Stimulated activated CD8-positive, alpha-beta memory T cell treated with anti-CD3 and anti-CD28 coated beads, Interleukin-12 subunit alpha, Interleukin-12 subunit beta, amount 100 ng/mL, for 1 hour (primary cell): ENCODE measurements at places on chromosomes 12 and 14.

DNA sequence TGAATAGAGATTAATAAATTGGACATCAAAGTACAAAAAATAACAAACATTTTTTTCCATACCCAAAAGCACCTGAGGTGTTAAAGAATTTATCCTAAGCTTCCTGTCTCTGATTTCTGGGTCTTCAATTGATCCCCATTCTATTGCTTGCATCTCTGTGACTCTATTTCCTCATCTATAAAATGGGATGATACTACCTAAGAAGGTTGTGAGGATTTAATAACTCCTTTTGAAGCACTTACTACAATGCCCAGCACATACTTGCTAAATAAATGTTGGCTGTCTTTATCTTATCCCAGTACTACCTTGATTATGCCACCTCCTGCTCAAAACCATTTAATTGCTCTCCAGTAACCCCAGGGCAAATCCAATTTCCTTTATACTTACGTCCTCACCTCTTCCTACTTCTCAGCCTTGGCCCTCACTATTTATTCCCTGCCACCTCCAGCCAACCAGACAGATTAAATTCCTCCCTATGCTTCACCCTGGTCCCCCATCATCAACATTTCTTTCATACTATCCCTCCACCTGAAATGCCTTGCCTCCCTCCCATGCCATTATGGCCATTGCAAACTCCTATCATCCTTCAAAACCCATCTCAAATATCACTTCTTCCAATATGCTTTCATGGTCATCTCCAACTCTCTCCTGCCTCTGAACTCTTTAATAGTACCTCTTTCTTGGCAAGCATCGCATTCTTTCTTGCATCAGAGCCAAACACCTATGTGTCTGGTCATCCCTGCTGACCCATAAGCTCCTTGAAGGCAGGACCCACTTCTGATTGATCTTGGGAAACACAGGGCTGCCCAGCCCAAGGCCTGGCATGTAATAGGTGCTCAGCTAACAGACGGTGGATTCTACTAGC, 7.9 kb upstream of the ASIC1 start:
- DNase-seq = no peak

DNA sequence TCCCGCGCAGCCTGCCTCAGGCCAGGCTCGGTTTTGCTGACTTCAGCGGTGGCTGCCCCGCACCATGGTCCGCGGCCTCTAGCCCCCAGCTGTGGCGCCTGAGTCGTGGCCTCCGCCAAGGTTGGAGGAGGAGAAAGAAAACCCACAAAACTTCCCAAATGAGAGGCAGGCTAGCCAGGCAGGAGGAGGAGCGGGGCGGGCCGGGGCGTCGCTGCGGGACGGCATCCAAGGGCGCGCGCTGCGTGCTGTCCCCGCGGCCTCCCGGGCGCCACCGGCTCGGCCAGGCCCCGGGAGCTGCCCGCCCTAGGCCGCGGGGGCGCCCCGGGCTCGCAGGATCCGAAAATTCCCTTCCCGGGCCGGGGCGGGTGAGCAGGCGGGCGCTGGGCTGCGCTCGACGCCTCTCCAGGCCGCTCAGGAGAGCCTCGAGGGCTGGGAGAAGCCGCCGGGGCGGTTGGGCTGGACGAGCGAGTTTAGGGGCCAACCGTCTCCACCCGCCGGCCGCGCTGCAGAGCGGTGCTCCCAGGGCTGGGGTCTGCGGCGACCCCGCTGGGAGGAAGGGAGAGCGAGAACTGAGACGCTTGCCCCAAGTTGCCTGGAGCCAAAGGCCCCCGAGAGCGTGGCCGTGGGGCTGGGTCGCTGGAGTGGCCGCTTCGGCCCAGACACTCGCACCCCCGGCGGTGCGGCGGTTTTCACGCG, at the start of gene EFS:
Gene EFS (minus strand): TSS at position 137 of the 696 bp plus-strand sequence. CDS start 147 bp downstream, outside the sequence.
- no peak for DNase-seq

DNA sequence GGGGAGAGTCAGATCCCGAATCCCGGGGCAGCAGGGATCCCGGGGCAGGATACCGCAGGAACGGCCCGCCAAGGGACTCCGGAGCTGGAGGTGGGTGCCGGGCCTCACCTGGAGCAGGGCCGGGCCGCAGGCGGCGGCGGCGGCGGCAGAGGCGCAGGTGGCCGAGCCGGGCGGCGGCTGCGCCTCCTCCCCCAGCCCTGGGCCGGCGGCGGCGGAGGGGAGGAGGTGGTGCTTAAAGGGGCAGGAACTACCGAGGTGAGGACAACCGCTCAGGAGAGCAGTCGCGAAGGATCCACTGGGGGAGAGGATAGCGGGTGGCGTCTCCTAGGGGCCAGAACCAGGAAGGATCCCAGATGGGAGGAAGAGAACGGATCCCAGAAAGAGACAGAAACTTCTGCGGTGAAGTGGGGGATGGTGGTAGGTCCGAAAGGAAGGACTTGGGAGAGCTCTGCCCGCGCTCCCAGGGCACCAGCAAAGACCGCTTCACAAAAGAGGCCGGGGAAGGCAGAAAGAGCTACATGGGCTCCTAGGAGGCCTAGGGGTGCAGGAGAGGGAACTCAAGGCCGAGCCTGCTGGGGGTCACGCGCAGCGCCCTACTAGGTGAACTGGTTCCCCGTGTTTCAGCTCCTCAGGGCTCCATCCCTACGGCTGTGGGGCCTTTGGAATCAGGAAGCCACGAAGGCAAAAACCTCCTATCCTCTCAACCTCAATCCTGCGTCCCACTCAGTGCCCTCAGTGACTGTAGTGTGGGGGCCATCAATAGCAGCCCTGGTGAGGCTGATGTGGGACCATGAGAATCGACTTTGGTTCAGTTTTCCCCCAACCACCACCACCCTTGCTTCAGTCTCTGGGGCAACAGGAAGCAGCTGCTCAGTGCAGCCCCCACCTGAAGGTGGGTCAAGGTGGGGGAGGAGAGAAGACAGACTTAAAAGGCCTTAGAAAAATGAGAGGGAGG, 5.0 kb upstream of the BAZ2A start:
- DNase-seq = no peak

DNA sequence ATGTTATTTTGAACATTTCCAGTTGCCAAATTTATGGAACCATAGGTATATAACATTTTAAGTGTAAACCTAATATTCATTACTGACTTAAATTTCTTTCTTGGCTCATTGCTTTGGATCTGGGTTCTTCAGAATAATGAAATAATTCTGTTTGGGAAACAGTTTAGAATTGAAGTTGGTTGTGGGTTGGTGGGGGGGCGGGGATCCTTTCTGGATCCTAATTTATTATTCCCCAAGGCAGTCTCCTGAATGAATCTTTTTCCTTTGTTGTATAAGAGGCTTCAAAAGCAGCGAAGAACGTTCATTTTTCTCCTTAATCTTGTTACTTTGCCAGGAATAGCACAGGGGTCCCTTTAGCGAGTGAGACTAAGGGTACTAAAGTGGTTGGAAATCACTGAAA, 325.5 kb downstream of the FOXG1 start:
- DNase-seq = no peak

DNA sequence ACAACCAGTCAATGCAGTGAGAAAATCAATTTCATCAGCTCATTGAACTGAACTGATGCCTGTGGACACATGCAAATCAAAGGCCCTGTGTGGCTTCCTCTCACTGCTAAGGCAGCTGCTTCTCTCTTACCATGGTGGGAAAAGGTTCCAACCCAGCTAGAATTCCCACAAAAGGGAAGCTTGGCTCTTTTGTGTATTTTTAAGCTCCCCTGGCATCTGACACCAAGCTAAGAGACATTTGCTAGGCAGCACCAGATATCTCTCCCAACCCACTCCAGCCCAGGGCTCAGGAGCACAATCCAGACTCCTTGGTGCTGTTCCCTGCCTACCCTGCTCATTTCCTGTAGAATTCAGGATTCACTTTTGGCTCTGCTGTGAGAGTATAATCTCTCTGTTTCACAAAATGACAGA, 129.6 kb downstream of the GXYLT1 start:
- DNase-seq = no peak

GRCh38 chr12:72273499-72273837, 1.3 kb downstream of the TRHDE start:
- no peak for DNase-seq

DNA sequence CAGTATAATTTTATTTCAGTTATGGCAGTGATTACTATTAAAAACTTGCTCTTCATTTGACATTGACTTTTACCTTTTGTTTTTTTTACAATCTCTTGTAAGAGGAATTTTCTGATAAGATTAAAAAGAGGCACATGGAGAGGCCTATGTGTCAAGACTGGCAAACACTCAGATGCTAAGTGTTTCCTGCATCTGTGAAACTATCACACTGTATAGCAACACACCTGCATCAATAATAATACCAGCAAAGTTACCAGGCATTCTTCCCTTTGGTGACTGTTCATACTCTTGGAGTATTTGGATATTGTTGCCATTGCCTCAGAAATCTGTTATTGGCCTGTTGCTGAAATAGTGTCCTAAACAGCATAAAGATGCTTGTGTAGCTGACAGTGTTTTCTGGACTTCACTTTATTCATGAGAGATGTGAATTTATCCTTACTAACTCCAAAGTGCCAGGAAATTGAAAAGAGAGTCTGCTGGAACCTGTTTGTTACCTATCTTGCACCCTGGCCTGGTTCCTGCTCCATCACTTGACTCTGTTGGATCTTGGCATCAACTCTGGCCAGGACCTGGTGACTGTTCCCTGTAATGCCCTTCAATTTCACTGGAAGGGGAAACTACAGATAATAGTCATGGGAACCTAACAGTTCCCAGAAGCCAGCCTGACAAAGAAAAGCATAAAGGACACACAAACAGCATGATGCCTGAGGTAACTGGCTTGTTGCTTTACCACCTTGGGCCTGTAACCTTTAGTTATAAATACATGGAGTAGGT, 19.8 kb downstream of the SLC16A7 start:
- no peak for DNase-seq

DNA sequence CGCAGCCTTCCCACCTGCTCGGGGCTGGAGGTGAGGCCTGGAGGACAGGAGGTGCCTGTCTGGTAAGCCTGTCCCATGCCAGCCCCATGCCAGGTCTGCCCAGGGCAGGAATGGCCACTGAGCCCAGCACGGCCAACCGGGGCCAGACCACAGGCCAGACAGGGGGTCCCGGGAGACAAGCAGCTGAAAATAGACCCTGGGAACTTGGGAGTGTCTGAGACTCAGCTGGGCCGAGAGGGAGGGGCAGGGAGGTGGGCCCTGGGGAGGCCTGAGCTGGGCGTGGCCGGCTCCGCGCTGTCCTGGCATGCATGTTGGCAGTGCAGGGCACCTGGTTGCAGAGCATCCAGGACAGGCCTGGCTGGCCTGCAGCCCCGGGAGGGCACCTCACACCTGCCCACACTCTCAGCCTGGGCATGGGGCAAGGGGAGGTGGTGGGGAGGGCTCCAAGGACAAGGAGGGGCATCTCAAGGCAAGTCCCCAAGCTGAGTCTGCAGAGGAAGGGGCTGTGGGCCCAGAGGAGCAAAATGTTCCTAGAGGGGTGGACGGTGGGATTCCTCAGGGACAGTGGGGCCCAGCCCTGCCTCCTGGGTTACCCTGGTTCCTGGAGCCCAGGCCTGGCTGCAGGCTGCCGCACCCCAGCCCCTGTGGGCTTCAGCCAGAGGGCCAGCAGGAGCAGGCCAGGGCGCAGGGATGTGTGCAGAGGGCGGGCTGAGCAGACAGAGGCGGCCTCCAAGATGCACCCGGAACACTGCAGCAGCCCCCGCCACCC, 3.2 kb upstream of the CRIP1 start:
- no peak for DNase-seq

- DNase-seq = no peak
Measured at GRCh38 chr14:67410313-67410712, 1.7 kb downstream of the PLEK2 start.

- DNase-seq = no peak
Measured at GRCh38 chr12:2634471-2634870, 160.3 kb upstream of the FKBP4 start.

DNA sequence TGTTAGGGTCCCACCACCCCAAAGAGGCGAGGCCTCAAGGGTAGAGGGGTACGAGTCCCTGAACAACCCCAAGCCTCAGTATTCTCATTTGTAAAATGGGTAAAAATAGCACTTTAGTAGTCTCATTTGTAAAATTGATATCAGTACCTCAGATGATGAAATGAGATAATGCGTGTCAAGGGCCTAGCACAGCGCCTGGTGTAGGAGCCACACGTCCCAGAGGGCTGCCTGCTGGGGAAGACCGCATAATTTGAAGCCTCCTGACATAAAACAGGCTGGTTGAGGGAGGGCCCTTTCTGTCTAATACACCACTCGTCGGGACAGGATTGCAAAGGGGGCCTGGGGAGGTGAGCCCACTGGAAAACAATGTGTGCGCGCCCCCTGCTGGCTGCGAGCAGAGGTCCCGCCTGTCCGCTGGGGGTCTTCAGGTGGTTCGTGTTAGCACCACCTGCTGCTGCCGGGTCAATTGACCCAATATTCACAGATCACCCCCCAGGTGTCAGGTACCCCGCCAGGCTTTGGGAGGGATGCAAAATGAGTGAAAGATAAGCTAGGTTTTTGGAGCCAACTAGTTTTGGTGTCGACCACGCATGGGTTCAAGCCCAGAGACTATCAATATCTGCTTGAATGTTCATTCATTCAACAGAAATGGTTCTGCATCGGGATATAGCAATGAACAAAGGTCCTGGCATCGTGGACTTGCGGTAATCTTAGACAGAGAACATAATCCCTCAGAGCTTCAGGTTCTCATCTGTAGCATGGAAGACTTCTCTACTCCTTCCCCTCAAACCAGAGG, 24.7 kb upstream of the IRF2BPL start:
- DNase-seq = peak; percentile 77

- no peak for DNase-seq
Measured at GRCh38 chr12:117334051-117334450, 27.4 kb downstream of the NOS1 start.

- DNase-seq = no peak
Measured at GRCh38 chr14:79036441-79036840, 866.3 kb downstream of the NRXN3 start.

DNA sequence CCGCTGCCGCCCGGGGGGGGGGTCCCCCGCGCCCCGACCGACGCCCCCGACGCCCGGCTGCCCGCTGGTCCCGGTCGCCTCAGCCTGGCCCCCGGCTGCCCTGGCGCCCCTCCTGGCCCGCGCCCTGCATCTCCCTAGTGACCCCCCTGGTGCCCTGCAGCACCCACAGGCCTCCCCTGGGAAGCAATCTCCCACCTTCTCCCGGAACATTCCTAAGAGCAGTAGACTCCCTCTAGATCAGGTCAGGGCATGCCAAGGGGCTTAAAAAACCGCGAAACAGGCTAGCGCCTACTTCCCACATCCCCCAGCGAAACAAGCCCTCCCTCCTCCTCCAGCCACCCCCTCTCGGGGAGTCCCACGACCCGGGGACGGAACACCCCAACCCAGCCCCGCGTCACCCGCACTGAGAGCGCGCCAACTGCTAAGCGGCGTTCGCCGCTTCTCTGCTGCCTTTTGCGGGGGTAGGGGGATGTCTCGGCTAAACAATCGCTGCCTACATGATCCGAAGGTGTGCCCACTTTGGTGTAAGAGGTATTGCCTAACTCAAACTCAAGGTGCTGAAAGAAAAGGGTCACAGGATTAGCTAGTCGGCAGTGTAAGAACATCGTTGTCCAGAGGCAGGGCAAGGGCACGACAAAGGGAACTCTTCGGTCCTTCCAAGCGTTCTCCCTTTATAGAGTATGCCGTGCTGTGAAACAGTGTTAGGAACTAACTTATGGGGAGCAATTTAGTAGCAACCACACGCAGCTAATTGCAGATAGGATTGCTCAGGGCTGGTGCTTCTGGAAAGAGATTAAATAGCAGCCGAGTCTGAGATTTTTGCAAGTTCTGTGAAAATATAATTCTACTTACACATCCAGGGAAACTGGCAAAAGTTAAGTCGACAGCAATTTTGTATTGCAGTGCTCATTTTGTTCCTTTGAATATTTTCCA, 619 bp upstream of the NTN4 start:
- no peak for DNase-seq

- no peak for DNase-seq
Measured at GRCh38 chr14:24376448-24377070, 8.6 kb downstream of the NFATC4 start.
